ENCODE measurements at places on chromosomes 11 and 22.

- no peak for DNase-seq
These were observed 16.7 kb downstream of the XRRA1 start for GRCh38 chr11:74932169-74932568.

DNA sequence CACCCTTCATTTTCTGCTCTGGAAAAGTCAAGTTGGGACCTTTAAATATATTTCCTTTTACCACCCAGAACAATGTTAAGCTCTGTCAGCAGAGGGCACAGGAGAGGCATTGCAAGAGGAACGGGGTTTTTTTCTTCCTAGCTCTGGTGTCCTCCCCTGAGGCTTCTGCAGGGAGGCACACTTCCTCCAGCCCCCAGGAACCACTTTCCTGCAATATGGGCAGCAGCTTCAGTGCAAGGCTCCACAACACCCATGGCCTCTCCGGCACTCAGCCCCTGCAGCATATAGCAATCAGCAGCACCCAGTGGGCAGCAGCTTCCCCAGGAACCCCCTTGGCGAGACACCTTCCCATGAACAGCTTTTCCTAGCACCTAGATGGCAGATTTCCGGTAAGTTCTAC, 101.4 kb downstream of the SYT9 start:
- no peak for DNase-seq

GRCh38 chr11:129968591-129969419, 33.8 kb downstream of the PRDM10 start:
- DNase-seq = no peak

- DNase-seq = no peak
These were observed 24.6 kb upstream of the PRR5 start for GRCh38 chr22:44677353-44677840.

DNA sequence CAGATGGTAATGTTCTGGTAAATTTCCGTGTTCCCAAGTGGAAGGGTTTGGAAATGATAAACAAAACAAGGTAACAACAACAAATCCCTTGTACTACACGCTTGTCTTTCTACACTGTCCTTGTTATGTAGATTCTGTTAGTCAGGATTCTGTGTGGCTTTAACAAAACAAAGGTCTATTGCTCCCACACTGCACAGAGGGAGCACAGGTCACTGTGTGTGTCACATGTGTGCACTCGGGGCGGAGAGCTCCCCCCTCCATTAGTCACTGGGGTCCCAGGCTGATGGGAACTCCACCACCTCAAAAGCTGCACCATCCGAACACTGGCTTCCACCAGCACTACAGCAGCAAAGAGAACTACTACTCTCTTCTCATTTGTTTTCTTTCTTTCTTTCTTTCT, 227.9 kb downstream of the NTM start:
- no peak for DNase-seq

GRCh38 chr11:128156486-128156885, 430.9 kb downstream of the ETS1 start:
- DNase-seq = no peak

GRCh38 chr22:39839204-39839603, 54.4 kb downstream of the ENTHD1 start:
- DNase-seq = no peak

GRCh38 chr11:111676878-111677585, 74.8 kb downstream of the SIK2 start:
- DNase-seq = no peak

- DNase-seq = no peak
These were observed 665.4 kb upstream of the CCDC90B start for GRCh38 chr11:83951521-83951920.

DNA sequence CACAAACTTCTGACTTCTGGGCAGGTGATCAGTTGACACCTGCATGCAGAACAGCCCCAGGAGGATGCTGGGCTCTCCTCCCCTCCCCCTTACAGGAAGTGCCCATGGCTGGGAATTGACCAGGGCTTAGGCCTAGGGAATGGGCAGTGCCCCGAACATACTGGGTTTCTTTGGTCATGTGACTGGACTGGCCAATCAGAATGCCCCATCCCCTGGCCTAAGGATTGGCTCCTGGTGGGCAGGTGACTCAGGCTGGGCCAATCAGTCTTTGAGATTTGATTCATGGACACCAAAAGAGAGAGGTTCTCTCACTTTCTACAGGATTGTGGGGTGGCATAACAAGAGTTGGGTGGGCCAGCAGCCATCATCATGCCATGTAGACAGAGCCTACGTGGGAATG, 37.1 kb downstream of the MCM5 start:
- no peak for DNase-seq

DNA sequence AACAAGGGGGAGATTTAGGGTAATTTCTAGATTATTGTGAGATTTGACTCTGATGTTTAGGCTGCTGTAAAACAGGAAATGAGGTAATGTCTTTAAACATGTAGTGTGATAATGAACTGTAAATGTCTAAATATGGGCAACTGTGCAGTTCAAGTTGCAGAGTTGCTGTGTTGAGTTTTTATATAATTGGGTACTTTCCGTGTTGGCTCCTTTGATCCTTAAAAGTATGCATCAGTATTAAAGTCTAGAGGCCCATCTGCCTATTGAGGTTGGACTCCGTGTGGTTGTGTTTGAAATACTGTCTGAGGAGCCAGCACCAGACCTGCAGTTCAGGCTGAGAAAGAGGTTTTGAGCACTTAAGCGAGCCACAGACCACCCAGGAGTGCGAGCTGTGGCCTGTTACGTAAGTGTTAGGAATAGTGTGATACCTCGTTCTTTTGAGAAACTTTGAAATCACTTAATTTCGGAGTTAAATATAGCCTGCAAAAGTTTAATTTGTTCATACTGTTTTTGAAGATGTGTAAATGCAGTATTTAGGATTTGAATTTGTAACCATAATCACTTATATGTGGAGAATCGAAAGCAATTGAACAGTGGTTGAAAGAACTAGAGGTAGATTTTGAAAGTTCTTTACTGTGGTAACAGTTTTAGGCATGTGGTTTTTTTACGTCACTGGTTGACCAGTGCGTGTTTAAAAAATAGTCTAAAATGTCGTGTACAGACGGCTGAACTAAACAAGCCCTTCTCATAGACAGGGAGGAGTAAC, 9.0 kb downstream of the FAM118A start:
- DNase-seq = no peak

- DNase-seq = no peak
These were observed 10.4 kb upstream of the SPINDOC start for GRCh38 chr11:63802637-63803414.

GRCh38 chr11:78646564-78647185, 72.0 kb upstream of the NARS2 start:
- DNase-seq = peak; percentile 45

DNA sequence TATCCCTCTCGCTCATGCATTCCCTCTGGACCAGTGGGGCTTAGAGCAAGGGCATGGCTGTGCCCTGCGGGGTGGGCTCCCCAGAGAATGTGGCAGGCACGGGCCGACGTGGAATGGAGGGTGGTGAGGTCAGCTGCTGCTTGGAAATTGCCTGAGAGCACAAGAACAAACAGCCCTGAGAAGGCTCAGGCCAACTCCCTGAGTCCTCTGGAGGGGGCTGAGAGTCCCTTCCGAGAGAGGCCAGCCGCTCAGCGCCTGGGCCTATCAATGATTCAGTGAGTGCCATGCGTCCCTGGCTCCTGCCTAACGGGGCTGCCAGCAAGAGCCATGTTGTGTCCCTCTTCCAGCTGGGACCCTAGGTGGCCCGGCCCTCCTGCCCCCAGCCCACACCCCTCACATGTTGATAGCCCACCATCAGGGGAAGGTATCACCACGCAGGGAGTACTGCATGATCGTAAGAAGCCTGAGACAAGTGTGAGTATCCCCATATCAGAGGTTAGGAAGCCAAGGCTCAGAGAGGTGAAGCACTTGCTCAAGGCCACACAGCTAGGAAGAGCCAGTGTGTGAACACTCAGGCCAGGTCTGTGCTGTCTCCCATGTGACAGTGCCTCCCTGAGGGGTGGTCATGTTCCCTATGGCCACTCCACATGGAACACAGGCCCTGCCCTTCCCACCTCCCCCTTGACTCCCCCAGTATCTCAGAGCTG, 55.8 kb downstream of the NECTIN1 start:
- DNase-seq = no peak

DNA sequence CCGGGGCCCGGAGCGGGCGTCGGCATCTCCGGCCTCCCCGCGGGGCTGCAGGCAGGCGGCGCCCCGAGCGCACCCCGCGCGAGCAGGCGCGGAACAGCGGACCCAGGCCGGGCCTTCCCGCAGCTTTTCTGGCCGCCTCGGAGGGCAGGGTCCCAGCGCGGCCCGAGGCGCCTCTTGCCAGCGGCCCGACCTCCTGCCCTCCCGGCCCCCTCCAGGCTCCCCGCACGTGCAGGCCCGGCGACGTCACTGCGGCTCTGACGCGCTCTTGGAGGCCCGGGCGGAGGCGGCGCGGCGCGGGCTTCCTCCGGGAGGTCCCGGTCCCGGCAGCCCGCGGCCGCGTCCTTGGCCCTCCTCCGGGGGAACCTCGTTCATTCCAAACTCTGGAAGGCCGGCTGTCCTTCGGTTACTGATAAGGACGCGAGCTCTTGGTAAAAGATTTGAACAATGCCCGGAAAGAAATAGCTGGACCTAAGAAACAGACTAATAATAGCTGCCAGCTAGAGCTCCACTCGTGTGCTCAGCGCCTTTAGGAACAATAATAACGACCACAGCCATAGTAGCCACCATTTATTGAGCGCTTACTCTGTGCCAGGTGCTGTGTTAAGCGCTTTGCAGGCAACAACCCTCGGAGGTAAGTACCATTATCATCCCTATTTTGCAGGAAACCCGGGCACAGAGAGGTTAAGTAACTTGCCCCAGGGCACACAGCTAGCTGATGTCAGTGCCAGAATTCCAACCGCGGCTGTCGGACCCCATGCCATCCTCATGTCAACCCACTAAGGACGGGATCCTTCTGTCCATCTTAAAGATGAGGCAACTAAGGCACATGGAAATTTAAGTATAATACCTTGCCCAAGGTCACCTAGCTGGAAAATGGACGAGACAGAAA, 39.1 kb upstream of the CREB3L1 start:
- DNase-seq = peak; percentile 69

DNA sequence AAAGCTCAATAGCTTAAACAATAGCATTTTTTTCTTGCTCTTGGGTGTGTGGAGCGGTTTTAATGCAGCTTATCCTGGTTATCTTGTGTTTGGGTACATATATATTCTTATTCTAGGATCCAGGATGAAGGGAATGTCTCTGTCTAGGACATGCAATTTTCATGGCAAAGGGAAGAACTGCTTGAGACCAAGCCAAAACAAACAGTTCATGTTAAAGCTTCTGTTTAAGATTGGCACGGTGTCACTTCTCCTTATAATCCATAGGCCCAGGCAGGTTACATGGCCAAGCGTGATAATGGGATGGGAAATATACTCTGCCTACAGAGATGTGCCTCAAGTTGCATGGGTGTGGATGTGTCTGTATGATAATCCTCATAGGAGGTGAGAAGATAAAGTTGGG, 177.1 kb upstream of the PGR start:
- DNase-seq = no peak

DNA sequence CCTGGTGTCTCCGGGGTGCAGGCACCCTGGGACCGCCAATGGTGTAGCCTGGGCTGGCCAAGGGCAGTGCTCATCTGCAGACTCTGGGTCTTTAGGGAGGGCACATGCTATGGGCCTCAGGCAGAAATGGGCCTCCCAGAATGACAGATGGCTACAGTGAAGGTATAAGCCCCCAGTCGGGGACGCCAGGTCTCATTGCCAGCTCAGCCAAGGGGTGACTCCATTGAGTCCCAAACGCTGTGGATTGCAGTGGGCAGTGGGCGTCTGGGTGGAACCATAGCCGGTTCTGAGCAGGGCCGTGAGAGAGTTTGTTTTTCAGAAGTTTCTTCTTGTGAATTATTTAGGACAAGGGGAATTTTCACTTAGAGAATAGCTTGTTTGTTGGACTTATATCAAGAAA, 516.9 kb downstream of the TBC1D22A start:
- no peak for DNase-seq

- no peak for DNase-seq
These were observed 2.8 kb upstream of the NUCB2 start for GRCh38 chr11:17273668-17274282.
